ENCODE measurements at places on chromosomes 12 and 14. TPM values are rescaled to one million over a fixed set of nuclear protein-coding genes. Genes with fewer than 3 reads are reported as not detected.
A peak's percentile ranks its signal among the peaks of the same experiment; 100 is the strongest.

GRCh38 chr14:103897075-103897947 lies 30.9 kb upstream of the TDRD9 start:
- peak overlapping the region; percentile 33 for H3K27ac ChIP-seq
- no peaks in the 10 kb centered on the region for H3K27me3 ChIP-seq
- peak; percentile 52 for DNase-seq
- H3K4me1 ChIP-seq = peaks cover 38% of the 10 kb centered on the region
- H3K36me3 ChIP-seq = no peaks in the 10 kb centered on the region

DNA sequence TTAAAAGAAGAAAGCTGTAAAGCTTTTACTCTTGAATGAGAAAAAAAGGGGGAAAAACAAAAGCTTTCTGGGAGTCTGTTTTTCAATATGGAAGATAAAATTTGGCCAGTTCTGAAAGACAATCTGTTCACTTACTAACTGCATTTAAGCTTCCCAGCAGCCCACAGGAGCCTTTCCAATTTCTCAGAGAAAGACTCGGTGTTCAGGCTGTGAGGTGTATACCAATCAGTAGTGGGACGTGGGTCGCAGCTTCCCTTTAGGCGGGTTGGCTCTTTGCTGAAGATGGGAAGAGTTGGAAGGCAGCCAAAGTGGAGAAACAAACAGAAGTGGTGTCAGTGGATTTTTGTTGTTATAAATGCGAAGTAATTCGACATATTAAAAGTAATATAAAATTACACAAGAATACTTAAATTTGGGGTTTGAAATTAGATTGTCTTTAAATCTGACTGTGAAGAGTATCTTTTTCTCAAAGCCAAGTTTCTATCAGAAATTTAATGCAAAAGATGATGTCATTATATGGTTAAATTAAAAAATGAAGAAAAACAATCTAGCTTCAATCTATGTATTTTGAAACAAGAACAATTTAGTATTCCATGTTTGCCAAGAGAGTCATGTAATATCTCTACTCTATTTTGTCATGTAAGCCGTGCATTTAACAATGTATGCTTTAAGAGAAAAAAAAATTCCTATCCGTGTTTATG lies 590.2 kb upstream of the ATXN7L3B start:
- H3K4me3 ChIP-seq = no peak overlapping the region
- DNase-seq = no peak
- H3K27me3 ChIP-seq = no peaks in the 10 kb centered on the region
- no peaks in the 10 kb centered on the region for H3K4me1 ChIP-seq
- no peaks in the 10 kb centered on the region for H3K36me3 ChIP-seq

DNA sequence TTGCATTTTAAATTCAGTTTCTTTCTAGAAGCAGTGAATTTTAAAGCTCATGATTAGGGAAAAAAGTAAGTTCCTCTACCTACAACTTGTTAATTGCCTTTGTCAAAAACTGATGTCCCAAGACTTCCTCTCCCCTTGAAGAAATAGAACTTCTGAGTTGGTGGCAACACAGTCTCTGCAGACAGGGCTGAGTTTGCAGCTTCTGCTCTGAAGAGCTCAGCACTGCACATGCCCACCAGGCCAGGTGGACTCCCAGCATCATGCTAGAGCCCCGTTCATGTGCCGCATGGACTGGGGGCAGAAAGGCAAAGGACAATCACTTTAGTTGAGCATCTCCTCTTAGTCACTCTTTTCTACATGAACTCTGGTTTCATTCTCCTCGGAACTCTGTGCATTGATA lies 620.1 kb downstream of the VRK1 start:
- H3K27ac ChIP-seq = no peak overlapping the region
- H3K4me1 ChIP-seq = peaks cover 11% of the 10 kb centered on the region
- no peaks in the 10 kb centered on the region for H3K36me3 ChIP-seq
- no peak for DNase-seq
- H3K4me3 ChIP-seq = no peak overlapping the region

GRCh38 chr14:79467835-79468234 lies 743.5 kb downstream of the DIO2 start:
- H3K4me3 ChIP-seq = no peak overlapping the region
- H3K4me1 ChIP-seq = no peaks in the 10 kb centered on the region
- no peak for DNase-seq
- no peaks in the 10 kb centered on the region for H3K36me3 ChIP-seq
- no peaks in the 10 kb centered on the region for H3K27me3 ChIP-seq
- no peak overlapping the region for H3K27ac ChIP-seq

GRCh38 chr12:124395284-124395752 lies 100.4 kb downstream of the RFLNA start:
- no peak overlapping the region for H3K27ac ChIP-seq
- peaks cover 5% of the 10 kb centered on the region for H3K36me3 ChIP-seq
- DNase-seq = no peak
- H3K4me3 ChIP-seq = no peak overlapping the region

HCAR2 gene
- 0.70 TPM for total RNA-seq

GRCh38 chr12:71626768-71627167 lies 36.9 kb downstream of the ZFC3H1 start:
- no peaks in the 10 kb centered on the region for H3K27me3 ChIP-seq
- no peak for DNase-seq
- H3K4me3 ChIP-seq = no peak overlapping the region

- no peaks in the 10 kb centered on the region for H3K36me3 ChIP-seq
- no peak for DNase-seq
- no peak overlapping the region for H3K4me3 ChIP-seq
Observed at GRCh38 chr12:11482955-11483354, 87.6 kb upstream of the PRB2 start.

- no peaks in the 10 kb centered on the region for H3K4me1 ChIP-seq
- no peak overlapping the region for H3K4me3 ChIP-seq
- DNase-seq = no peak
- H3K27ac ChIP-seq = no peak overlapping the region
- H3K27me3 ChIP-seq = peaks cover 9% of the 10 kb centered on the region
Observed at GRCh38 chr12:127963933-127964332, 303.0 kb upstream of the TMEM132C start.

DNA sequence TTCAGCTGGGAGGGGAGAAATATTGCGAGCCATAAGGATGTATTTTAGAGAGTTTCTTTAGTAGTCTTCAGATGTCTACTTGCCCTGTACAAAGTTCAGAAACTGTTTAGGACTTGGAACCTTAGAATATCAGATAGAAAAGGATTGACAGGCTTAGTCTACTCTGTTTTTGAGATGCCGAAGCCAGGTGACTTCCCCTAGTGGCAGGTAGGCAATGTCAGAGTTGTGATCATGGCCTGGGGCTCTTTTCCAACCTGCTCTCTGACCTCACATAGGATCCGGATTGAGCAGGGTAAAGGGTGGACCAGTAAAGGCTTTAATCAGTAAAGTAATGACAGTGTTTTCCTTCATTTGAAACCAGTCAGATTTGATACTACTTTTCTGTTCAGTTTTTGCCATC lies 59.6 kb downstream of the PRKCH start:
- no peak overlapping the region for H3K27ac ChIP-seq
- H3K4me3 ChIP-seq = no peak overlapping the region
- H3K27me3 ChIP-seq = no peaks in the 10 kb centered on the region
- H3K36me3 ChIP-seq = no peaks in the 10 kb centered on the region

GRCh38 chr12:89862511-89863445 lies 154.1 kb upstream of the ATP2B1 start:
- H3K4me1 ChIP-seq = no peaks in the 10 kb centered on the region
- DNase-seq = no peak
- no peak overlapping the region for H3K4me3 ChIP-seq
- H3K27me3 ChIP-seq = no peaks in the 10 kb centered on the region

TCL1B gene
- total RNA-seq = 0.19 TPM

CHGA gene
- total RNA-seq = not detected

NPAS3 gene
- total RNA-seq = 0.09 TPM

- no peak overlapping the region for H3K4me3 ChIP-seq
- H3K27me3 ChIP-seq = no peaks in the 10 kb centered on the region
- DNase-seq = no peak
- H3K4me1 ChIP-seq = no peaks in the 10 kb centered on the region
- no peaks in the 10 kb centered on the region for H3K36me3 ChIP-seq
Observed at GRCh38 chr12:92905258-92905810, 23.8 kb downstream of the EEA1 start.
